ENCODE measurements at places on chromosomes 6 and 20.

GRCh38 chr6:157688960-157689599 lies 134.0 kb upstream of the SNX9 start:
- no peak for DNase-seq

- no peak for DNase-seq
Observed at GRCh38 chr6:24554474-24554873, 59.7 kb downstream of the ALDH5A1 start.

GRCh38 chr6:13846841-13847240 lies 32.5 kb upstream of the MCUR1 start:
- DNase-seq: no peak

DNA sequence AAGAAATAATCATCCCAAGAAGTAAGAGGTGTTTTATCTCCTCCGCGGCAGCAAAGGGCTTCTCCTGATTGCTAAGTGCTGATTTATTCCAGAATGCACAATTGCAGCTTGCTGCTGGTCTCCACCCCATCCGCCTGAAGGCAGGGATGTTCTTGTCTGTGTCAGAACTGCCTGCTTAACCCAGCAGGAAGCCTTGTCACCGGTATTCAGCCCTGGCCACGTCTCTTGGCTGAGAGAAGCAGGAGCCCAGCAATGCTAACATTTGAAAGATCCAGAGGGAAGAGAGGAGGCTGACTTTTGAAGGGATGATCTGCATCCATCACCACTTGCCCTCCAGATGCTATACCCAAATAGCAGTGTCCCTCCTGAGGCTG lies 4.2 kb downstream of the SCML4 start:
- DNase-seq: no peak

- no peak for DNase-seq
Observed at GRCh38 chr6:143596866-143597265, 80.9 kb upstream of the PHACTR2 start.

DNA sequence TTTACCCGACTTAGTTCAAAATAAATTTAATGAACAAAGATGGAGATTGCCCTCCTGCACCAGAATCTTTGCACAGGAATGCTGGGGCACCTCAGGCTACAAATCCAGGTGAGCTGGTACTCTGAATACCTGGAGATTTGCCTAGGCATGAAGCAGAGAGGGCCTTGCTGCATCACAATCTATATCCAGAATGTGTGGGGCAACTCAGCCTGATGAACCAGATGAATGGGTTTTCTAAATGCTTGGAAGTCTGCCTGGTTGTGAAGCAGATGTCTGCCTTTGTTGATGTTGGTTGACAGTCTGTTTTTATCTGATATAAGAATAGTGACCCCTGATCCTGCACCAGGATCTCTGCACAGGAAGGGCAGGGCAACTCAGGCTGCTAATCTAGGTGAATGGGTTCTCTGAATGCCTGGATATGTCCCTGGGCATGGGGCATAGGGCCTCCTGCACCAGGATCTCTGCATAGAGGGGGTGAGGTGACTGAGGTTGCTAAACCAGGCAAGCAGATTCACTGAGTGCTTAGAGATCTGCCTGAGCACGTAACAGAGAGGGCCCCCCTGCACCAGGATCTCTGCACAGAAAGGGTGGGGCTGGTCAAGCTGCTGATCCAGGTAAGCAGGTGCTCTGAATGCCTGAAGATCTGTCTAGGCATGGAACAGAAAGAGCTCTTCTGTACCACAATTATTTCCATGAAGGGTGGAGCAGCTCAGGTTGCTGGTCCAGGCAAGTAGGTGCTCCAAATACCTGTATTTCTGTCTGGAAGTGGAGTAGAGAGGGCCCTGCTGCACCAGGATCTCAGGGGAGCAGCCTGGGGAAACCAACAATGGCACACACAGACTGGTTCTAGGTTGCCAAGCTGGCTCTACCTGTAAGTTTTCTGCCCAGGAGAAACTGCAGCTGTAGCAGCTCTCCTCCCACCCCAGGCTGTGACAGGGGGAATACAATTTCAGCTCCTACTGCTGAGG lies 437.5 kb downstream of the MMUT start:
- no peak for DNase-seq

GRCh38 chr6:34352305-34352937 lies 40.0 kb downstream of the NUDT3 start:
- DNase-seq: no peak

GRCh38 chr6:16296061-16296670 lies 57.8 kb downstream of the GMPR start:
- DNase-seq: no peak

DNA sequence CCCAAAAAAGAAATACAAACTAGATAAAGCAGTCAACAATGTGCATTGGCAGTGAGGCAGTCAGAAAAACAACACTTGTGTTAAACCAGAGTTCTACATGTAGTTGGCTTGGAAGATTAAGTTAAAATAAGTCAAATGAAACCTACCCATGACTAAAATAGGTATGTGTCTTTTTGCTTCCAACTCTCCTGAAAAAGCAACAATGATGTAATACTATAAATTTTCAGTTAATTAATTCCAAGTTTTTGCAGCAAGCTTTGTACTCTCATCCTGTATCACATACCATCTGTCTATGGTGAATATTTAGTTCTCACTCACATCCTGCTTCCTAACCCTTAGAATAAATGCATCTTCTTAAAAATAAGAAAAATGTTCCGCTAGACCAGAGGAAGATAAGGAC lies 261.5 kb downstream of the KIF16B start:
- DNase-seq: no peak

DNA sequence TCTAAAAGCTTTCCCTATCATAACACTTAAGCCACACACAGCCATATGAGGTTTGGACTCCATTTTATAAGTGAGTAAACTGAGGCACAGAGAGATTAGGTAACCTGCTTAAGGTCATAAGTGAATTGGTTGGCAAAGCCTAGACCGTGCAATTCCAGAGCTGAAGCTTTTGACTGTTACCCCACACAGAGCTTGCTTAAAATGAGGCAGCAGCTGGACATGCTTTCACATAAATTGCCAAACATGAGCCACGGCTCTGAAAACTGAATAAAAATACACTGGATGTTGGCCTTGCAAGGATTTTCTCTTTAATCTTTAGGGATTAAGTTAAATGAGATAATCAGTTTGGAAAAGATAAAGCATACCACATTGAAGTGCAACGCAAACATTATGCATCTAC lies 2.5 kb downstream of the RIPOR2 start:
- no peak for DNase-seq

GRCh38 chr6:35906499-35906846 lies 14.4 kb downstream of the SRPK1 start:
- no peak for DNase-seq

DNA sequence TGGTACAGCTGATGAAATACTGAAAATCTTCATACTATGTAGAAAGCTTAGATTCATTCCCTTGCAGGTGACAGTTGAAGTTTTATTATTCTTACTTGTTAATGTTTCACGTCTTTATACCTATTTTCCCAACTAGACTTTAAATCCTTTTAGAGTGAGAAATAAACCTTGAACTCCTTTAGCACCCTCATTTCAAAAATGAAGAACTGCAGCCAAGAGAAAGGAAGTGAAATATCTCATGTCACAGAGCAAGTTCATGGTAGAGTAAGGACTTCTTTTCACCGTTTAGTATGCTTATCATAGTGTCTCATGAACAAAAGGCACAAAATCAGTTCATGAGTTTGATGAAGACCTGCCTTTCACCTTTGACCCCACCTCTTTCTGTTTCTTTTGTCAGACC lies 38.5 kb downstream of the ORC3 start:
- DNase-seq: no peak

DNA sequence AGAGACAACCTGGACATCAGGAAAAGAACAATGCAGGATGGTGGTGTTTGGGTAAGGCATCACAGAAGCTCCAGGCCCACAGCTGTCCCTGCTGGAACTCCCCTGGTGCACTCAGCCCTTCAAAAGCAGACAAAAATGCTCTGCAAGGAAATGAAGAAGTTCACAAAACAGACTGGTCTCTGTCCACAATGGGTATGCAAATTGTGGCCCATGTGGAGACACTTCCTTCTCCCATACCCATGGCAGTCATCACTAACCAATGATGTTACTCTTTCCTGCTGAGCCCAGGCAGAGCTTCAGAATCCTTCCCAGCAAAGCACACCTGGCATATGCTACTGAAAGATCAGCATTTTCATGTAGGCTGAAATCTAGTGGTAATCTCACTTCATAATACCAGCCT lies 42.6 kb upstream of the PXDC1 start:
- no peak for DNase-seq

GRCh38 chr6:104409913-104410312 lies 449.8 kb downstream of the HACE1 start:
- DNase-seq: no peak

- no peak for DNase-seq
Observed at GRCh38 chr20:18719426-18719825, 94.2 kb upstream of the SCP2D1 start.

- no peak for DNase-seq
Observed at GRCh38 chr6:10759884-10760329, 12.3 kb downstream of the TMEM14B start.

DNA sequence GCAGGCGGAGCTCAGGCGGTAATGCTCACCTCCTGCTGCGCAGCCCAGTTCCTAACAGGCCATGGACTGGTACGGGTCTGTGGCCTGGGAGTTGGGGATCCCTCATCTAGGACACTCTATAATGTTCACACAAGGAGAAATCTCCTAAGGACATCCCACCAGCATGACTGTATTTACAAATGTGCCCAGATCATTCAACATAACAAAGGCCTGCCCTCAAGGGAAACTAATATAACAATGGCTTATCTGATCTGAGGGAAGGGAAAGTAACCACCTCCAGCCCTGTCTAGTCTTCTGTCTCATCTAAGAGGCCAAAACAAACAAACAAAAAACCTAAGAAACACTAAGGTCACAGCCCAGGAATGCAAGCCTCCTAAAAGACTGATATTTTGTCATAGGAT lies 232.8 kb downstream of the RNGTT start:
- DNase-seq: no peak

DNA sequence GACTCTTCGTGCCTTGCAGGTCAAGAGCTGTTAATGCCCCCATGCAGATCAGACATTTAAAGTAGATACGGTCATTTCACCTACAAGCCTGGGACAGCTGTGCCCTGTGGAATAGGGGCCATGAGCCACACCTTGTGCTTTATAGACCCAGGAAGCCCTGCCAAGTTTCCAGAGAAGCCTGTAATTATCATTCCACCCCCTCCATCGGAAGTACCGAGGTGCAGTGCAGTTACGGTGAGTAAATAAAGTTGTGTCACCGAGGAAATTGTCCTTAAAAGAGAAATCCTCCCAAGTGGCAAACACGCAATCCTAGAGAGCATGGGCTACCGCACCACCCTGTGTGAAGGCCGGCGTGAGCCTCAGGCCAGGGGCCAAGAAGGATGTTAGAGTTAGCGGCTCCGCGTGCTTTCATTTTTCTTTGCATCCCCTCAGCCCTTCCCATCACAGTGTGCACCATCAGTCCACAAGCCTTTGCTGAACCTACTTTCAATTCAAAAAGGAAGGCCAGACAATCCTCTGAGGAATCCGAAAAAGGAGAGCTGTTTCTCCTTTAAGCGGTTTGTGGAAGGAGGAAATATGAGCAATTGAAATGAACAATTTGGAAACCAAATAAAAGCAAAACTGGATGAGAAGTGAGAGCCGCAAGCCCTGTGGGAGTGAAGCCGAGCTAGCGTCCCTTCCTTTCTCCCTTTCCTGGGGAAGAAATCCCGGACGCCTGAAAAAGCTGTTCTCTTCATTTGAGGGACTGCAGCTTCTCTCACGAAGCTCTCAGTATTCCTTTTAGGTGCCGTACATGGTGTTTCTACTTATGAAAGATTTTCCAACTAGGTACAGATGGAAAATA lies 183.3 kb upstream of the PDE10A start:
- no peak for DNase-seq

GRCh38 chr6:64175296-64175695 lies 539.7 kb downstream of the PHF3 start:
- DNase-seq: no peak

- no peak for DNase-seq
Observed at GRCh38 chr20:50592282-50593004, 82.3 kb downstream of the PTPN1 start.

GRCh38 chr6:65505736-65506135 lies 201.3 kb downstream of the EYS start:
- no peak for DNase-seq

GRCh38 chr6:105318660-105319059 lies 84.2 kb downstream of the PREP start:
- no peak for DNase-seq

DNA sequence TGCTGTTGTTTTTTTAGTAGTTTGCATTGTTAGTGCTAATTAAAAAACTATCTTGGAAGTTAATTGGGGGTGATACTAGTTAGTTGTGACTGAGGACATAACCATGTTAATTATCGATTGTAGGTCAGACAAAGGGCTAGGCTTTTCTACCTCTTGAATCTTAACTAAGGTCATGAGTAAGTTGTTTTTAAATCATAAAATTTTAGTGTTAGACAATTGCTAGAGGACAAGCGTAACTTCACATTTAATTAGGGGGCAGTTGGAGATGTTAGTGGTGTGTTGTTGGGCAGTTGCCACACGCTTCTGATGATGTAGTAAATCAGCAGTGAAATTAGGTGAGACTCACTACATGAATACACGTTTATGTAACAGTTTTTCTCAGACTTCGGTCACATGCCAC lies 619.1 kb upstream of the FLRT3 start:
- DNase-seq: no peak

DNA sequence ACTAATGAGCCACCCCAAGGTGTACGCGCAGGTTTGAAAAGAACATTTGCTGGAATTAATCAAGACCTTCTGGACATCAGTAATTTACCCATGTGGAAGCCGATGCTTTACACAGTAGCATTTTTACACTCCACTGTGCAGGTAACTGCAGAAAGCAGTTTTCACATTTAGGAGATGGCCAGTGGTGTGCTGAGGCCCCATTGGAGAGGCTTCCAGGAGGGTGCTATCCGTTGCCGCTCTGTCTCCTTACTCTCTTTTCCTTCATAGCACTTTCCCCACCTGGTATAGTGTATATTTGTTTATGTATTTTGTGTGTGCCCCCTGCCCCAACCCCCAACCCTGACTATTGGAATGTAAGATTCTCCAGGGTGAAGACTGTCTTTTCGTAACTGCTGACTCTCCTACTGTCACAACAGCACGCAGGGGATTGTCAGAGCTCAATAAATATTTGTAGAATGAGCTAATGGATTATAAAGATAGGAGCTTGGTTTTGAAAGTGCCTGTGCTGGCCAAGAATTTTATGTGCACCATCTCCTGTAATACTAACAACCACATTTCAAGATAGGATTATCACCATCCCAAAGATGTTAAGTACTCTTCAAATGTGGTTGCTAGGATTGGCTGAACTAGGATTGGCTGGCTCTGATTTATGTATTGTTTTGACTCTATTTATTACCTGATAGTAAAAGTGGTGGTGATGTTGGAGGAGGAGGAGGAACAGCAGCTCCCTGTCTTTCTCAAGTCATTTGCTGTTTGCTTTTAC lies 74.0 kb upstream of the GLP1R start:
- DNase-seq: no peak

- DNase-seq: no peak
Observed at GRCh38 chr6:87276624-87277023, 45.8 kb upstream of the SMIM8 start.

GRCh38 chr6:158892266-158892665 lies 73.1 kb upstream of the EZR start:
- no peak for DNase-seq

GRCh38 chr6:117328500-117328899 lies 63.1 kb downstream of the VGLL2 start:
- no peak for DNase-seq

GRCh38 chr6:79158856-79159516 lies 75.5 kb downstream of the HMGN3 start:
- DNase-seq: no peak

Measured in thoracic aorta (tissue), 2 donors.